ENCODE measurements at places on chromosomes 12 and 14. TPM values are rescaled to one million over a fixed set of nuclear protein-coding genes. Genes with fewer than 3 reads are reported as not detected.
A peak's percentile ranks its signal among the peaks of the same experiment; 100 is the strongest.

Gene DAO
- not detected for total RNA-seq

DNA sequence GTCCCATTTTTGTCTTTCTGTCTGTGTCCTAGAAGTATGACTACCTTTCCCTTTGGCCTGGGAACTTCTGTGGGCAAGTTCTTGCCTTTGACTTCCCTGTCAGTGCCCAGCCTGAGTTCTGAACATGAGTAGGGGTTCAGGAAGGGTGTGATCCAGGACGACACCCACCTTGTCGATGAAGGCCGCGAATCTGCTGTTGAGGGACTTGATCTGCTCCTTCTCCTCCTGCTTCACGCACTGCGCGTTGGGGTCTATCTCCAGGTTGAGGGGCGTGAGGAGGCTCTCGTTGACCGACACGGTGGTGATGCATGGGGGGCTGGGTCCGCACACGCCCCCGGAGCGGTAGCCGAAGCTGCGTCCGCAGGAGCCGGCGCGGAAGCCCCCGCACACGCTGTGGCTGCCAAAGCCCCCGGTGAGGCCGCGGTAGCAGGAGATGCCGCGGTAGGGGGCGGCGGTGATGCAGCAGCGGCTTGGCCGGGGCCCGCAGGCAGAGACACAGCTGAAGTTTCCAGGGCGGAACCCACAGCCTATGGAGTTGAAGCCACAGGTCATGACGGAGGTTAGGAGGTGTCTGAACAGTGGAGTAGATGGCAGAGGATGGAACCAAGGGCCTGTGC lies at the start of gene KRT83:
Gene KRT83, minus strand, starts transcription at position 615 of the 617 bp plus-strand sequence. Its CDS starts 63 bp downstream, at position 552.
- DNase-seq, result no peak

Gene SLC41A2
- 0.24 TPM for total RNA-seq

Gene GZMH
- not detected for total RNA-seq

Gene DEGS2
- total RNA-seq, result 0.07 TPM

DNA sequence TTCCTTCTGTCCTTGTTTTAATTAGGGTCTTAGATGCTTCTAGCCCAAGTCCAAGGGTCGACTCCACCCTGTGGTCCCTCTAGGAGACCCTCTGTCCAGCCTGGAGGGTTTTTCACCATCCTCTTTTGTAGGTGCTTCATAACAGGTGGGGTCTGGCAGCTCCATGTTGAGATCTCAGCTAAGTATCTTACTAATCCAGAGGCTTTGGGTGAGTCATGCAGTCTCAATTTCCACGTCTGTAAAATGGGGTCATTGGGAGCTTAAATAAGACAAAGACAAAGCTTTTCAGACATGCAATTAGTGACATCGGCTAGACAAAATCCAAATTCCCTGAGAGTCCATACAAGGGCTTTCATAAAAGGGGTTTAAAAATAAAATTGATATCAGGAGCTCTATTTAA lies 3.2 kb downstream of the HSPB8 start:
- DNase-seq, result no peak

Gene ALKBH1
- 22.3 TPM for total RNA-seq

- peak; percentile 70 for DNase-seq
These were observed 848 bp downstream of the CTDSP2 start for GRCh38 chr12:57845478-57846284.
